ENCODE measurements at places on chromosomes 1 and 21.
A peak's percentile ranks its signal among the peaks of the same experiment; 100 is the strongest.

- no peak for DNase-seq
These were observed 23.8 kb downstream of the PIP5K1A start for GRCh38 chr1:151222130-151222529.

DNA sequence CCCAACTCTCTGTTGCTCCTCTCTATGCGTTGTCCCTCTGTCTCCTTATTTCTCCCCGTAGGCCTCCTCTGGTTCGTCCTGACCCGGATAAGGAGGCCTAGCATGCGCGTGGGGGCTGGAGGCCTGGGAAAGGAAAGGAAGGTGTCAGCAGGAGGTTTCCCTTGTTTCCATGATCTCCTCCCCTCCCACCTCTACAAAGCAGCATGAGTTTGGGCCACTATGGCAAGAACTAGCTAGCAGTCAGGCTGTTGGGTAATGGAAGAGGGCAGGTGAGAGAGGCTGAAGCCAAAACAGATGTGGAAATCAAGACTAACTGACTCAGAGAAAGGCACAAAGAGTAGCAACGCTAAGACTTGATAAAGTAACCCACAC lies 687 bp upstream of the SEMA6C start:
- no peak for DNase-seq

DNA sequence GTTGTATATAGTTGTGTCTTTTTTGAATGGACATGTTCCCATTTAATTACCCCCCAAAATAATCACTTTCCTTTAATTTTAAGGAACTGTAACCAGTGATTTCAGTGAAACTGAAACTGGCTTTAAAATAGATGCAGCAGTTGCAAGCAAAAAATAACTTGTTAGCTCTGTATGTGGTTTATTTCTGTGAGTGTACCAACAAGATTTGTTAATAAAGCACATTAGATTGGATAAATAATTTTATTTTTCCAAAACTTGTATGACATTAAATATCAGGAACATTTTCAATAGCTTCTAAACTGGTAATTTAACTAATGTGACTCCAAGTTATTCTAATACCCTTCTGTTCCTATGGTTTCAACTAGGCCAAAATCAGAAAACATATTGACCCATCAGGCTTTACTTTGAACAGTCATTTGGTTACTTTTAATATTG lies 184.3 kb upstream of the CACYBP start:
- DNase-seq: peak; percentile 24

DNA sequence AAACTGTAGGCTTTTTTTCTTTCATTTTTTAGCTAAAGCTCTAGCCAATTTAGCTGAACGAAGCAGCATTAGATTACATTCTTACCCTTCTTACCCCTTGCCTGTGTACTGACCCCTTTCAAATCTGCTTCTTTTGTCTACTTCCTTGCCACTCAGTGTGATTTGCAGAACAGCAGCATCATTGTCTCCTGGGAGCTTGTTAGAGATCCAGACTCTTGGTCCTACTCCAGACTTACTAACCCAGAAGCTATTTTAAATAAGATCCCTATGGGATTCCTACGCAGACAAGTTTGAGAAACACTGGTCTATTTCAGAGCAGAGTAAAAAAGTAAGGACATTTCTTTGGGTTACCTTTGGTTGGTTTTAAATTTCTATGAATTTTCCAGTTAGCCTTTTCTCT lies 13.8 kb downstream of the LRRC39 start:
- no peak for DNase-seq

DNA sequence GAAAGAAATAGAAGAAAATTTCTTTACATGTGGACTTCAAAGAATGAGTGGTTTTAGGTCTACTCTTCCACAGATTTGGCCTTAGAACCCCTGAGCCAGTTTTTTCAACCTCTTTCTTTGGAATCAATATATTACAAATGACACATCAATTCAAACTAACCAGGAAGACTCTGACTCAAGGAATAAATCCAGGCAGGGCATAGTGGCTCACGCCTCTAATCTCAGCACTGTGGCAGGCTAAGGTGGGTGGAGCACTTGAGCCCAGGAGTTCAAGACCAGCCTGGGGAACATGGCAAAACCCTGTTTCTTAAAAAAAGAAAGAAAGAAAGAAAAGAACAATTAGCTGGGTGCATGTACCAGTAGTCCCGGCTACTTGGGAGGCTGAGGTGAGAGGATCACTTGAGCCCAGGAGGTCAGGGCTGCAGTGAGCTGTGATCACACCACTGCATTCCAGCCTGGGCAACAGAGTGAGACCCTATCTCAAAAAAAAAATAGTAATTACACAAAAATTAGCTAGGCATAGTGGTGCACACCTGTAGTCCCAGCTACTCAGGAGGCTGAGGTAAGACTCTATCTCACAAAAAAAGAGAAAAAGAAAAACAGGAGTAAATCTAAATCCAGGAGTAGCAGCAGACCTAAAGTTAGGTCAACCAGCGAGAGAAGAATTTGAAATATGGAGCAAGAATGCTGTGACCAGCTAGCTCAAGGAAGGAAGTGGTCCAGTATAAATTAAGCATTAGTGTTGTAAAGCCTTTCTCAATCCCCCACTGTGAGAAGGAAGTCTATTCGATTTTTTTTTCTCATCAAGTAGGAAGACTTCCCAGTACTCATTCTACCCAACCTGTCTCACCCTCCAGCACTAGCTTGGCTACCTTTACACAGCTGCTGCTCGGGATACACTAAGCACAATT lies 1.9 kb downstream of the SORT1 start:
- peak; percentile 64 for DNase-seq

- no peak for DNase-seq
These were observed 72.9 kb downstream of the SIK1 start for GRCh38 chr21:43354026-43354420.

DNA sequence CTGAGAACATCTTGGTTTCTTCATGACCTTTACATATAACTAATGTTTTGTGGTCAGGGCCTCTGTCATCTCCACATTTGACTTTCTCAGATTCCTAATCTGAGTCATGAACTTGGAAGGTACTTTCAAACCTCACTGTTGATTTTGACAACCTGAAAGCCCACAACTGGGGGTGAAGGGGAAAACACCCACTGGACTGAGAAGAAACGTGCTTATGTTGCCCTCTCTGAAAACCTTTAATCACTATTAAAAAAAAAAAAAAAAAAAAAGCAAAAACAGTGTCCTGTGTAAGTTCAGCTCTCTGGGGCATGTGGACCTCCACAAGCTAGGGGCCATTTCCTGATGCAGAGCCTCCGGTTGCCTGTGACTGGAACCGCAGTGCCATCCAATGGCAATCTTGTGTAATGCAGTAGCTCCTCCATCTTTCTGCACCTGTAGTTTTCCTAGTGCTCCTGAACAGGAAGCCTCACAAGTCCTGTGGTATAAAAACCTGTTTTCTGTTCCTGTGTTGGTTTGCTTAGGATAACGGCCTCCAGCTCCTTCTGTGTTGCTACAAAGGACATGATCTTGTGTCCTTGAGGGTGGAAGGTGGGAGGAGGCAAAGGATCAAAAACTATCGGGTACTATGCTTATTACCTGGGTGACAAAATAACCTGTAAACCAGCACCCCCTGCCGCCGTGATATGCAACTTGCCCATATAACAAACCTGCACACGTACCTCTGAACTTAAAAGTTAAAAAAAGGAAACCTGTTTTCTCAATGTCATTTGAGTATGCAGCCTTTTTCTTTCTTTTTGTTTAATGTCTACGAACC lies 124.5 kb downstream of the ZNF648 start:
- DNase-seq: peak; percentile 14

- DNase-seq: no peak
These were observed 8.7 kb downstream of the GNAT2 start for GRCh38 chr1:109610609-109611307.

Data from suppressor macrophage treated with lipopolysaccharide for 1 hour (primary cell).